ENCODE measurements at places on chromosomes 2 and 18. TPM values are rescaled to one million over a fixed set of nuclear protein-coding genes. Genes with fewer than 3 reads are reported as not detected.

The ESPNL gene
- total RNA-seq = not detected

The ARHGAP28 gene
- 0.85 TPM for total RNA-seq

The DIPK1C gene
- total RNA-seq = not detected

The ZDBF2 gene
- total RNA-seq = 5.0 TPM

The SMCHD1 gene
- 29.2 TPM for total RNA-seq

The SOWAHC gene
- total RNA-seq = 20.8 TPM

The SNED1 gene
- 84.3 TPM for total RNA-seq

The GAD1 gene
- total RNA-seq = 0.96 TPM

The DOK1 gene
- total RNA-seq = 68.1 TPM

The DSG1 gene
- not detected for total RNA-seq

The FKBP7 gene
- 7.7 TPM for total RNA-seq

Measured in ascending aorta (tissue), 2 donors.